Naive thymus-derived CD4-positive, alpha-beta T cell (primary cell): ENCODE measurements at places on chromosomes 1 and 21. TPM values are rescaled to one million over a fixed set of nuclear protein-coding genes. Genes with fewer than 3 reads are reported as not detected.

GRCh38 chr1:81149649-81150325 lies 650.9 kb upstream of the ADGRL2 start:
- no peak for DNase-seq

DNA sequence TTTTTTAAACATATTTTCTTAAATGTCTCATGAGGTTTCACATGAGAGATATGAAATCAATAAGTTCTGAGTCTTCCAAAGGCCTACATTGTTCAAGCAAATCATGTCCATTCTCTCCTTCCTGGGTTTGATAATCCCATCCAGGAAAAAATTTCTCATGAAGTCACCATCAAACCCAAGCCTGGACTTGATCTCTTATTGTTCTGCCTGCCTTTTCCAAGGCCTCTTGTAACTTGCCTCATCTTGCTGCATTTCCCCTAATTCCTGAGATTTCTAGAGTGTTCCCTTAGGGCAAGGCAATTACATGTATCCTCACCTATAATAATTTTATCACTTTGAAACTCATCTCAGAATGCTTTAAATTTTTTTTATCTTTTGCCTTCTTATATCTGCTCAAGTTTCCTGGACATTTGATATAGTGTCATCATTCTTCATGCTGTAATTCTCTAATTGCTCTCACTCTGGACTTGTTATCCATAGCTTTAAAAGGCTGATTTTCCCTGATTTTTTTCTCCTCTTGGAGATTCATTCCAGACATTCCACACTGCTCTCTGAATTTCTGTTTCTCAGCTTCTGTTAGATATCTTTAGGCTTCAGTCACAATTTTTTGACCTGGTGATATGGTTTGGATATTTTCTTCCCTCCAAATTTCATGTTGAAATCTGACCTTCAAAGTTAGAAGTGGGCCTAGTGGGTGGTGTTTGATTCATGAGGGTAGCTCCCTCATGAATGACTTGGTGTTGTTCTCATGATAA lies 126.4 kb downstream of the LRRC7 start:
- no peak for DNase-seq

DNA sequence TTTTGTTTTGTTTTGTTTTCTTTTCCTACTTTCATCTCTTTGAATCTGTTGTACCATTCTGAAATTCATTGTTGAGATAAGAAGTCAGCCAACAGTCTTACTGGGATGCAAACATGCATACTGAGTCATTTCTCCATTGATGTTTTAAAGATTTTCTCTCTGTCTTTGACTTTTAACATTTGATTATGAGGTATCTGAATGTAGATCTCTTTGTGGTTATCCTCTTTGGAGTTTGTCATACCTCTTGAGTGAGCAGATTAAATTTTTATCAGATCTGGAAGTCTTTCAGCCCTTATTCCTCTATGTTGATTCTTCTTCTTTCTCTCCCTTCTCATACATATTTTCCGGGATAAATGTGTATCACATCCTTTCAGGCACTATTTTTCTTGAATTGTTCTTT lies 406.9 kb upstream of the NCAM2 start:
- no peak for DNase-seq

DNA sequence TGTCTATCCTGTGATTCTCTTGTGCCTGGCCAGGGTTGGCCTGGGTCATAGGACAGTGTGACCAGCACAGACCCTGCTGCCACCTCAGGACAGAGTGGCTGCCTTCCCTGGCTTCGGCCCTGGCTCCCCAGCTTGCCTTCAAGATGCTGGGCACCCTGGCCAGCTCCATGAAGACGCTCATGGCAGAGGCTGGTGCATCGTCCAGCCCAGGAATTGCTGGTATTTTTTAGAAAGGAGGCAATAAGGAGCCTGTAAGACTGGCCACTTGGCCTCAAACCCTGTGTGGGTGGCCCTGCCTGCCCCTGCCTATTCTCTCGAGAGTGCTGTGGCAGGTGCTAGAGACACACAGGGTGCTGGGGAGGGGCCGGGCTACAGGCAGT lies 70.4 kb upstream of the ACTRT2 start:
- DNase-seq = no peak

DNA sequence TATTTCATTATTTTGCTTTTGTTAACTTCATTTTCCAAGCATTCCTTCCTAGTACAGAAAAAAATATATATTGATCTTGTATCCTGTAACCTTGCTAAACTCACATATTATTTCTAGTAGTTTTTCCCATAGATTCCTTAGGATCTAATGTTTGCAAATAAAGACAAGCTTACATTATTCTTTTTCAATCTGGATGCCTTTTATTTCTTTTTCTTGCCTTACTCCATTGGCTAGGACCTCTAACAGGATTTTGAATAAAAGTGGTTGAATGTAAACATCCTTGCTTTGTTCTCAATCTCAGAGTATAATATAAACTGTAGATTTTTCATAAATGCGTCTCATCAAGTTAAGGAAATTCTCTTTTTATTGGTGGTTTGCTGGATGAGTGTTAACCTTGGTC lies 74.5 kb upstream of the GUCA2A start:
- DNase-seq = no peak

DNA sequence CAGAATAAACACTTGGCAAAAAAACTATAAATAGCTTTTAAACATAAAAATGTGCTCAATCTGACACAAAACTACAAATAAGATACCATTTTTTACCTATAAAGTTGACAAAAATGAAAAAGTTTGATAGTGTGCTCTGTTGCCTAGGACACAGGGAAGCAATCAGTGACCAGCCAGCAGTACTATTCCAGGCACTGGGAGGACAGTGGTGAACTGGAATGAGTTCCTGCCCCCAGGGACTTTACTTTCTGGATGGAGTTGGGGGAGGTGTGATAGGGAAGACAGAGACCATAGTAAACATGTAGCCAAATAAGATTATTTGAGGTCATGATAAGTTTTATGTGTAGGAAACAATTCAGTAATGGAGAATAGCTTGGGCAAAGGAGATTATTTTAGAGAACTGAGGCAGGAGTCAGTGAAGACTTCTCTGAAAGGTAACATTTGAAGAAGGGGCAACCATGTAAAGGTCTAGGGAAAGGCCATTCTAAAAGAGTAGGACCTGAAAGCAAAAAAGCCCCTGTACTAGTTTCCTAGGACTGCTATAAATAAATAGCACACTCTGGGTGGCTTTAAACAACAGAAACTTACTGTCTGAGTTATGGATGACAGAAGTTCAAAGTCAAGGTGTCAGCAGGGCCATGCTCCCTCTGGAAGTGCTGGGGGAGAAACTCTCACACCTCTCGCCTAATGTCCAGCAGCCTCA lies 42.0 kb downstream of the EEIG2 start:
- DNase-seq = no peak

The SPRR2E gene
- not detected for total RNA-seq

DNA sequence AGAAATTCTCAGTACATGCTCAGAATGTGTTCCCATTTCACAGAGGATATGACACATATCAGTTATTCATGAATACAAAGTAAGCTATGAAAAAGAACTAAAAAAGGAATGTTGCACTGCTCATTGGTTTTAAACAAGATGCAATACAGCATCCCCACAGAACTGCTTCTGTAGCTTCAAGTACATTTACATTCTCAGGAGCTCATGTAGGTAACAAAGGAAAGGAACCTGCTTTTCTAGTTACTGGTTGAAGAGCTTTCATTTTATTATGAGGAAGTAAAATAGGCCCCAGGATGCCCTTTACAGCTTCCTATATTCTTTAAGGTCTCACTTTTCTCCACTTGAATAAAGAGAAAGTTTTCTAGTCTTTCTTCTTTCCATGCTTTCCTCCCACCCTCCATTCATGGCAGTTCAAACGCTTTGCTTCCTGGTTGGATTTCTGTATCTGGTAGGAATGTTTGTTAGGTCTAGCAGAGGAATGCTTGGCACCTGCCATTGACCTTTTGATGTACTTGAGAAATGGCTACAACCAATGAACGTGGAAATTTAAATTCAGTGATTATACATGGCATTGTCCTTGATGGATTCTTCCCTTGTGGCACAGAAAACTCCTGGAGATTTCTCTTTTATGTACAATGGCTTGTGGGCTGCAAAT lies 27.1 kb upstream of the KCNK2 start:
- DNase-seq = no peak

The GPR52 gene
- 2.3 TPM for total RNA-seq

The CFAP74 gene
- not detected for total RNA-seq

The KCNJ15 gene
- total RNA-seq = 0.86 TPM

The KRTAP13-1 gene
- total RNA-seq = not detected

The LORICRIN gene
- total RNA-seq = not detected in 2 replicates
